ENCODE measurements at places on chromosomes 12 and 14.

DNA sequence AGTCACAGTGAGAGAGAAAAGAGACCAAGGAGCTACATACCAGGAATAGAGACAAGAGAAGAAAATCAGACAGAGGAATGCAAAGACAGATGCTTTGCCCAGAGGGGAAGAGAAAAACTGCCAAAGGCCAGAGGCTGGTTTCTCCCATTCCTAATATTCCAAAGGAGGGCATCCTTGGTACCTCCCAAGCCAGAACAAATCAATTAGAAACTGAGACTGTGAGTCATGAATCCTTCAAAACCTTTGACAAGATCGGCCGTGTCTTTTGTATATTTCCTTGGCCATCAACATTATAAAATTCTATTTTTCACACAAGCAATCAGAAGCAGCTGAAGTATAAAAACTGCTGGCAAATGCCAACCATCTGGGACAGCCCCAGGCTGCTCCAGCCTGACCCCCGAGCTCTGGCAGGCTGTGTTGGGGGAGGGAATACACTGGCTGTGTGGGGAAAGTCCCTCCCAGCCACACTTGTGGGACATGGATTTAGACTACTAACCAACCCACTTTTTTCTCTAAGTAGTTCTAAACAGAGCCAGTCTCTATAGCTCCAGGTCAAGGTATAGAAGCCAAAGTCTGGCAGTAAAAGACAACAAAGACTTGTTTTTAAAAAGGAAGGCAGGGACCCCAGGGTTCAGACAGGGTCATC, 13.7 kb downstream of the POMT2 start:
- DNase-seq, result peak; percentile 41

- peak; percentile 54 for DNase-seq
Observed at GRCh38 chr12:54549774-54550451, 512 bp downstream of the PDE1B start.

DNA sequence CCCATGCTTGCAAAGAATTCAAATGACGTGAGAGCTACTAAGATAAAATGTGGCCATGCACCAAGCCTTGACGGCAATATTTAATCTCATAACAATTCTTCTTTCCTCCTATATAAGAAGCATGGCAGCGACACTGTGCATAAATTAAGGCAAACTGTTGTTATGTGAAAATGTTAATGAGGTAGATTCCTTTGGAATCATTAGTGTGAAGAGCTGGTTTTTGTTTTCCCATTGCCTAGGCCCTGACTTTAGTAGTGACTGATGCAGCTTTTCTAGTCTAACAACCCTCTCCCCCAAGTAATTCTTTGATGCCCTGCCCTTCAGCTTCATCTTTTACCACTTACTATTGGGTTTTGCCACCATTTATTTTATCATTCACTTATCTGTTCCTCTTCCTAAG, 10.6 kb upstream of the PSEN1 start:
- no peak for DNase-seq

DNA sequence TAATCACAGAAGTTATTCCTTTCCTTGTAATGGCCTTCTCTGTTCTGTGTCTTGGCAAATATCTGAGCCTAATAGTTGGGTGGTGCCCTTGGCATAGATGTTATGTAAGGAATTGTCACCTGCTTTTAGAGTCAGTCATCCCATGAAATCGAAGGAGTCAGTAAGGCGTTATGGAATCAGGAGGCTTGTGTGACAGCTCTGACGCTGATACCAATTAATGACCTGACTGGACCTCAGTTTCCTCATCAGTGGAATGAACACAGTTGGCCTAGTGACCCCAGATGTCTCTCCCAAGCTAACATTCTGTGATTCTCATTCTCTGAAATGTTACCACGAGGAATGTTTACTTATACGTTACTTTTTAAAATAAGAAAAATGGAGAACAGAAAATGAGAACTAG, 32.1 kb downstream of the TXNRD1 start:
- no peak for DNase-seq

- DNase-seq, result peak; percentile 47
Observed at GRCh38 chr14:64826333-64826732, 53.4 kb downstream of the SPTB start.

DNA sequence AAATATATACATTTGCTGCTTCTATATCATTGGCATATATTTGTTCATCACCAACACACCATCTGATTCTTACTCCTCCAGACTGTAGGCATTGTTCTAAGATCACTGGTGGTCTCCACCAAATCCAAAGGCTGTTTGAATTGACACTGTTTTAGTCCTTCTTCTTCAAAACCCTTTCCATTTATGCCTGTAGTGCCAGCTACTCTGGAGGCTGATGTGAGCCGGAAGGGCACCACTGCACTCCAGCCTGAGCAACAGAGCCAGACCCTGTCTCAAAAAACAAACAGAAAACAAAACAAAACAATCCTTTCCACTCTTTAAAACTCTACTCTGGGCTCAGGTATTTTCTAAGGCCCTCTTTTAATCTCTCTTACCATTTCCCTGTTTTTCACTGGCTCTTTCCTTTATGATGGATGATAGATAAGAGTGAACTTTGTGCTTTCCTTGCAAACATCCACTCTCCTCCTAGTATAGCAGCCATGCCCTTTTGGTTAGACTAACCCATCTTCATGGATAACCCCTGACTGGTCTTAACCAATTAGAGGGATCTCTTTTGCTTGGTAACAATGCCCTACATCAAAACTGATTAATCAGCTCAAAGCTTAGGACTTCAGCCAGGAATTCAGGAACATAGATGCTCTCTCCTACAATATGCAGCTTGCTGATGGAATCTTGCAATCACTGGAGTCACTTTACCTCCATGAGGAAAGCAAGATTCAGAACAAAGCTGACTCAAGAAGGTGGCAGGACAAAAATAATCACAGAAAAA, 24.9 kb downstream of the SPTSSA start:
- no peak for DNase-seq

DNA sequence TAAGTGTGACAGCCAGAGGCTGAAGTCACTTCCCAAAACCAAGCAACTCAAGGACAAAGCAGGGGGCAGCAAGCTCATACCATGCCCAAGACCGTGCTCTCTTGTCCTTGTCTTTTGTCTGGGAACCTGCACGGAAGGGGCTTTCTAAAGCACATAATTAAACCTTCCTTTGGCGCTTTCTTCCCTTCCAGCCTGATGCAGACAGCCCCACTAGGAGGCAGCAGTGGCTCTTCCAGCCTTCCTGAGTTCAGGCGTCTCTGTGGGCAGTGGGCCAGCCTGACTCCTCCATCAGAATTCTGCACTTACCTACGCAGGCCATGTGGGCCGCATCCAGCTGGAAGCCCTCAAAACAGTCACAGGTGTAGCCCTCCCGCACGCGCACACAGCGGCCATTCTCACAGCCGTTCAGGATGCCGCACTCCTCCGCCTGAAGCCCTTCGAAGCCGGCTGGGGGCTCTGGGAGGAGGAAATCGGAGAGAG, 7.6 kb downstream of the ISCA2 start:
- DNase-seq, result peak; percentile 87

DNA sequence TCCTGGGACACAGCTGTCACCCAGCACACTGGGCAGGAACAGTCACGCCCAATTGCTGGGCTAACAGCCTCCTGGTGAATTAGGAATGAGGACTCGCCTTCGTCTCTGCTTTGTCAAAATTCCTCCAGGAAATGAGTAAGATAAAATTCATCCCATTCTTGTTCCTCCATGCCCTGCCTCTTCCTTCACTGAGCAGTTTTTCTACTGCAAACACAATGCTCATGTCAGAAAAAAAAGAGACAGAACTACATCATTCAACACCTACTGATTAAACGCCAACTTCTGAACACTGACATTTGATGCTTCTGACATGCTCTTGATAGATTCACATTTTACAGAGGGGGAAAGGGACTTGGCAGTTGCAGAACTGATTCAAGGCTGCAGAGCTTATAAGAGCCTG, 37.5 kb upstream of the DTX1 start:
- DNase-seq, result peak; percentile 42

DNA sequence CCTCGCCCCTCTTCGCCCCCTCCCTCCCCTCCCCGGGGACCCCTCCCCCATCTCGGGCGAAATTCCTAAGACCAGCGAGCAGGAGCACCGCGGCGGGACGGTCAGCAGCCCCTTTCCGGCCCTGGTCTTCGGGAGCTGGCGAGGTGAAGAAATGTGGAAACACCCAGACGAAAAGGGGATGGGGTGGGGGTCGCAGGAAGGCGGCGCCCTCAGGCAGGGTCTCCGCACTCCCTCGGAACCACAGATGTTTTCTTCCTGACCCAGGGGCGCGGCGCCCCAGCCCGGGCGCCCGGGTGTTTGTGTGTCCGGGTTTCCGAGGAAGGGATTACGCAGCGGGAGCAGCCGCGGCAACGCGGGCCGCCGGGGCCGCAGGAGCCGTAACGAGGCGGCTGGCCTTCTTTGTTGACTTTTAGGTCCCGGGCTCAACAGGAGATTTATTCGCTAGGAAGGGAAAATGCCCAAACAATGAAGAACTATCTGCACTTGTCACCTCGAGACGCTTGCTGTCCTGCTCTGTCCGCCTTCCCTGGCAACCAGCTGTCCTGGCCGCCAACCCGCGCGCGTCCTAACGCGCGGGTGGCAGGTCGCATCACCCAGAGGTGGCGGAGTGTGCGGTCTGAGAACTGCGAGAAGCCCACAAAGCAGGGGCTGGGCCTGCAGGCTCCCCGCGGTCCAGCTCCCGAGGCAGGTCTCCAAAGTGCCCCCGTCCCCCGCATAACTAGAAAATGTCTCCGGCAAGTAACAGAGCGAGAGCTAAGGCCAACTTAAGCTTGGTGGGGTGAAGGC, 7.0 kb downstream of the FOXA1 start:
- DNase-seq, result peak; percentile 26

- no peak for DNase-seq
Observed at GRCh38 chr14:104175041-104175440, 36.7 kb downstream of the KIF26A start.

DNA sequence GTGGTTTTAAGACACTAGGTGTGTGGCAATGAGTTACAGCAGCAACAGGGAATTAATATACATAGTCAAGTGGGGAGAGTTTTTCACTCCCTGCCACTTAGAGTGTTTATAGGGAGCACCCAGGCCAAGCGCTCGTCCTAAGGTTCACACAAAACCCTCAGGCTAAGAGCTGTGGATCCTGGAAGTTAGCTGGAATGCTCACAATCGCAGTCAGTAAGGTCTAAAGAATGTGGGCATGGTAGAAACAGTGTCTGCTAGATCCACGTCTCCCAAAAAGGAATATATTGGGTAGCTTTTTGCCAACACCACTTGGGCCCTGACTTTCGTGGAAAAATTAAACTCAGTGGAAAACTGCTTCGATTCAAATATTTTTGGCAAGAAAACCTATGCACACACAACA, 36.6 kb downstream of the STAB2 start:
- peak; percentile 16 for DNase-seq

DNA sequence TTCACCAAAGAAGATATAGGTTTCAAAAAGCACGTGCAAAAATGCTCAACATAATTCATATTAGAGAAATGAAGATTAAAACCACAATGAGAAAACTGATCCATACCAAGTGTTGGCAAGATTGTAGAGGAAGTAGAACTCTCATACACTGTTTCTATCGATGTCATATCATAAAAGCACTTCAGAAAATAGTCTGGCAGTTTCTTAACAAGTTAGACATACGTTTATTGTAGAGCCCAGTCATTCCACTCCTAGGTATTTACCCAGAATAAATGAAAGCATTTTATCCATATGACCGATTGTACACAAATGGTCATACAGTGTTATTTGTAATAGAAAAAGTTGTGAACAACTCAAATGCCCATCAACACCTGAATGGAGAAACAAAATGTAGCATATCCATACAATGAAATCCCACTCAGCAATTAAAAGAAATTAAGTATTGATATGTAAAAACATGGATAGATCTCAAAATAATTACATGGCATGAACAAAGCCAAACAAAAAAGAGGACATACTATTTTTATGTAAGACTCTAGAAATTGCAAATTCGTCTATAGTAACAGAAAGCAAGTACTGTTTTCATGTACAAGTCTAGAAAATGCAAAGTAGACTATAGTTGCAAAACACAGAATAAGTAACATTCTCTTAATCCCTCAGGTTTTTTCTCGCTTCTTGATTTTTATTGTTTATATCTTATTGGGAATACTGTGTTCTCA, 41.0 kb downstream of the USP15 start:
- no peak for DNase-seq

DNA sequence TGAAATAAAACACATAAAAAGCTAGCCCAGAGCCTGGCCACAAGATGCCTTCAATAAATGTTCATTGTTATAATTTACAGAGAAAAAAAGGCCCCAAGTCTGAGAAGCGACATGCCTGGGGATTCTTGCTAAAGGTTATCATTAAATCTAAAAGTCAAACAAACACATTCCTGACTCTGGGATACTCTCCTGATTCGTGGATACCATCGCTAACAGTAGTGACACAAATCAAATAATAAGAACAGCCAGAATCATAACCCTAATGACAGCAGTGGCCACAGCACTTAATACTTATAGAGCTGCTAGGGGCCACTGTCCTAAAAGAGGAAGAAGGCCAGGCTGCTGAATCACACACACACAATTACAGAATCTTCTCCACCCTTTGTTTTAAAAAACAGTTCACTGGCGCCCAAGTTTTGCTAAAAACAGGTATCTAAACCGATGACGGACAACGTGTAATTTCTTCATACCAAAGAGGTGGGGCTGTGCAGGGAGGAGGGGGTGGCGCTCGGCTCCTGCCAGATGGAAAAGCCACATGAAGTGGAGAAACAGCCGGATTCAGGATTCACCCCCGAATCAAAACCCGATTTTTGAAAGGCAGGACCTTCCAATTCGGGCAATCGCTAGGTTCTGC, 1.2 kb downstream of the CLIP1 start:
- peak; percentile 76 for DNase-seq

DNA sequence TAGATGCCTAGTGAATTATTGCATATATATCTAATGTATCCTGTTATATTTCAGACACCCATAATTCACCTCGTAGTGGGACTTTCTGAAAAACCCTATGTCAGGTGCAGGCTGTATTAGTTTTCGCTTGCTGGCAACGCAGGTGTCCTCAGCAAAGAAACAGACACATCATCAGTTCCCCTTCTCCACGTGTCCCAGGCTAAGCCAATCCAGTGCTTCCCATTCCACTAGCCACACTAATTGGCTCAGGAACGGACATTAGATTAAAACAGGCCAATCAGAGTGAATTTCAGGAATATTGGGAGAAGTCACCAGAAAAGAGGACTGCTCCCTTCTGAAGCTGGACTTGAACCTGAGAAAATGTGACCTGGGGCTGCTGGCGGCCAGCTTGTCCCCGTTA, 151.3 kb downstream of the PTPN11 start:
- DNase-seq, result no peak

- peak; percentile 76 for DNase-seq
Observed at GRCh38 chr12:100234591-100235304, 32.1 kb downstream of the DEPDC4 start.
